Stimulated activated CD8-positive, alpha-beta memory T cell treated with anti-CD3 and anti-CD28 coated beads, Interleukin-4, amount 100 ng/mL, for 1 hour (primary cell): ENCODE measurements at places on chromosomes 2 and 18.

DNA sequence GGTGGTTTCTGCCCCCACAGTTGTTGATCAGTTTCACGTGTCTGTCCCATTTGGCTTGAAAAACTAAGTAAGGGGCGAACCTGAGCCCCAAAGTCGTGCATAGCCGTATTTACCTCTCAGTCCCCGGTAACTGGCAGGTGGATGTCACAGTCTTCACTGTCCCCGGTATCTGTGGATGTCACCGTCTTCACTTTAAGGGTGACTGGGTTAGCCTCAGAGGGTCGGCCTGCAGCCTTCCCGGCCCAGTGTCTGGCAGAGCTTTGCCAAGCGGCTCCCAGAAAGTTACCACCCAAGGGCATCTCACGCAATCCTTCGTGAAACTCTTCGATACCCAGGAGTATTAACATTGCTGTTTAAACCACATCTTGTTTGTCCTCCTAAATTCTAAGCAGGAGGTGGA lies 125.3 kb upstream of the CTDP1 start:
- DNase-seq: no peak

DNA sequence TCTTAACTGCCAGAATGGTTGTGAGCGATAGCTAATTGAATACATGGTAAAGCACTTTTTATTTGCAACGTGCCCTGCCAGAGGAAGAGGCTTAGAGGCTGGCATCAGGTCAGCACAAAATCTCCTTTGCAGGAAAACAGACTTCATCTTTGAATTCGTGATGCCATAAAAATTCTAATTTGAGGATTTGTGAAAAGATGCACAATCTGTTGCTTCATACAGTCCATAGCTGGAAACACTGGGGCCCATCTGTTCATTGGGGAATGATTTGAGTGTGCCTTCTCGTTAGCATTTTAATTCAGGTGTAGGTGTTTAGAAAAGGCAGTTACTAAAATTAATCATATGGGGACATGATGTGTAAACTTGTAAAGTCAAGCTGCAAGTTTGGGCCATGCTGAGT lies 876.0 kb downstream of the SLC4A3 start:
- DNase-seq: no peak

DNA sequence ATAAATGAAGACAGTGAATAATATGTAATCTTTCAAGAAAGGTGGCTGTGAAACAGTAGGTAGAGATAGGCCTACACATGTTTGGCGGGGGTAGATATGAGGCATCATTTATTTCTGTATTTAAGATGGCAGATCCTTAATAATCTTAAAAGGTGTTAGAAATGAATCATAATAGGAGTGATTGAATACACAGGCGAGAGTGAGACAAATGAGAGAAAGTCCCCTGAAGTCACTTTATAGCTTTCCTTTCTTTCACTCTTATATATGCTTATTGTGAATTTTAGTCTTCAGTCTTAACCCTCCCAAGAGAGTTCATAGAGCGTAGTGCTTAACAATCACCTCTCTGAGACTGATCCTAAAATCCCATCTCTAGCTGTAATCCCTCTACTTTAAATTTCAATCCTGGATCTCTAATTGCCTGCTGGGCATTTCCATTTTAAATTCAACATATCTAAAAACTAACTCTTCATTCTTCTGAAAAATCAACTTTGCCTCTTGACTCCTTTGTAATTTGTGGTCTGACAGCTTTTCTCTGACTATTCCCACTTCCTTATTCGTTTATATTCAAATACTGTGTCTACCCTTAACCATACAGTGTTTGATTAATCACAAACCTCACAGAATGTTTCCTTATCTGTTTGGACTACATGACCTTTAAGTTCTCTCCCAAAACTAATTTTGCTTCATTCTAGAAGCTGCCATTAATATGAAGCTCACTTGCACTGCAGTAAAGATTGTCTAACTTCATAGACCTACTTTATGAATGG lies 463.7 kb upstream of the FSIP2 start:
- no peak for DNase-seq

GRCh38 chr18:54673936-54674335 lies 82.9 kb downstream of the DYNAP start:
- DNase-seq: no peak

- DNase-seq: no peak
These were observed 5.1 kb upstream of the SELENOI start for GRCh38 chr2:26340831-26341230.

GRCh38 chr18:29811519-29811918 lies 1231.0 kb downstream of the DSC3 start:
- DNase-seq: no peak

DNA sequence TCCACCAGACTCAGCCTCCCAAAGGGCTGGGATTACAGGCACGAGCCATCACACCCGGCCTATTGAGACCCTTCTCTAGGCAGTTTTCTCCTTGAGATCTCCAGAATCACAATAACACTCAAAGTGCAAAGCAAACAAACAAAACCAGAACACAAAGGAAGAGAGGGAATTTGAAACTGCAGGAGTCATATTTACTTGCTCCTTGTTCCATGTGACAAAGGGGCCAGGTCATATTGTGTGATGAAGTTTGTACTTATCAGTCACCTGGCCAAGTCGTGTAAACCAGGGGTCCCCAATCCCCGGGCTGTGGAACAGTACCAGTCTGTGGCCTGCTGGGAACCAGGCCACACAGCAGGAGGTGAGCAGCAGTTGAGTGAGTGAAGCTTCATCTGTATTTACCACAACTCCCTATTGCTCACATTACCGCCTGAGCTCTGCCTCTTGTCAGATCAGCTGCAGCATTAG lies 26.5 kb downstream of the SCYGR8 start:
- DNase-seq: no peak

DNA sequence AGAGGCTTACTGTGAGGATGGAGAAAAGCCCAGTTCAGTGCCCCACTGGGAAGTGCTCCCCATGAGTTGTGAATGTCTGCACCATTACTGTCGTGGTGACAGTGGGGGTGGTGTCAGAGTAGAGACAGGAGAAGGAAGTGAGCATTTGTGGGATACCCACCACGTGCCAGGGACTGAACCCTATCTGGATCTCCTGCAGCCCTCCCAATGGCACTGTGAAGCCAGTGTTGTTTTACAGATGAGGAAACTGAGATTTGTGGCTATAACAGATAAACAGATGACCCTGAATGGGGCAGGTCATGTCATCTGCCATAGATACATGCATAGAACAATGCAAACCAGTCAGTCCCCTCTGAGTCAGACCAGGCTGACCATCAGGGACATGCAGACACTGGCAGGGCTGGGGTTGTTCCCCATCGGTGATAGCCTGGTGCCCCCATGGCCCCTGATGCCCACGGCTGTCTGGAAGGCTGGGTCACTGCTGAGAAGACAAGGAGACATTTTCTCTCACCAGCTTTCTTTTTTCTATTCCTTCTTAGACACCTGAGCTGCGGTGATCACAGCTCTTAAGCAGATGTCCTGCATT lies 60.8 kb downstream of the EMILIN2 start:
- no peak for DNase-seq

DNA sequence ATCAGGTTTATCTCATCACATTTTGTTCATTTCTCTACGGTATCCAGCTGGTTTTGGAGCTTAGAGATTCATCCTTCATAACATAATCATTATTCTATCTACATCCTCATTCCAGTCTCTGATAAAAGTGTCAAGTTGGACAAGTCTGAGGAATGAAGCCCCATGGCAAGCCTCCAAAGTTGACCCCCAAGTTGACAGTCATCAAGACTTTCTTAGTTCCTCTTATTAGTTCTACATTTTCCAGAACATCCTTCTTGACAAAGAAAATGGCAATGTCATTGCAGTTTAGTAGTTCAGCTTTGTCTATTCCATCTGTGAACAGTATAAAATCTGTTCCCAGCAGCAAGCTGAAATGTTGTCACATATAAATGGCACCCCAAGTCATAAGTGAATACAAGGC lies 4.5 kb upstream of the TMSB10 start:
- DNase-seq: no peak

DNA sequence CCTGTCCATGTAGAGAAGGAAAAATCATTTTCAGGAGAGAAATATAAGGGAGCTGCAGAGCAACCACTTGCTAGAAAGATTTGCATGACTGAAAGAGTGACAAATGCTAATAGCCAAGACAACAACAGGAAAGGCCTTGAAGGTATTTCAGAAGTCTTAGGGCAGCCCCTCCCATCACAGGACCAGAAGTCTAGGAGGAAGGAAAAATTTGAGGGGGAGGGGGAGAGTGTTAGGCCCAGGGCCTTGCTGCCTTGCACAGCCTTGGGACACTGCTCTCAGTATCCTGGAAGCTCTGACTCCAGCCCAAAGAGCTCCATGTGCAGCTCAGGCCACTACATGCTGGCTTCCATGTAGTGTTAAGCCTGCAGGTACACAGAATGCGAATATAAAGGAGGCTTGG lies 266.9 kb downstream of the GLI2 start:
- no peak for DNase-seq

DNA sequence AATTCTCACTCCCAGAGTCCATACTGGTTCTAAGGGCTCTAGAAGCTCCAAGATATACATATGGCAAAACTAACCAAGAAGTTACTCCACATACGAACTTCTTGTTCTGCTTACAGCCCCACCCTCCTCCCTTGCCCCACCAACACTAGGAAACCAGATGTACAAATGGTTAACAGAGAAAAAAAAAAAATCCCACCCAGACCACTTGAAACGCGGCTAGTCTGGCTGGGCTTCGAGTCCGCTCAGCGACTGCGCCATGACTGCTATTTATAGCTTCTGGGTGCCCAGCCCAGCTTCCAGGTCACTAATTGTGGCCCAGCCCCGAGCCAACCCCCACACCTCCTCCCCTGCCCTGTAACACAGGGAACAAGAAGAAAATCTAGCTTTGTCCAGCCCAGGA lies 47.0 kb upstream of the IHH start:
- DNase-seq: no peak

DNA sequence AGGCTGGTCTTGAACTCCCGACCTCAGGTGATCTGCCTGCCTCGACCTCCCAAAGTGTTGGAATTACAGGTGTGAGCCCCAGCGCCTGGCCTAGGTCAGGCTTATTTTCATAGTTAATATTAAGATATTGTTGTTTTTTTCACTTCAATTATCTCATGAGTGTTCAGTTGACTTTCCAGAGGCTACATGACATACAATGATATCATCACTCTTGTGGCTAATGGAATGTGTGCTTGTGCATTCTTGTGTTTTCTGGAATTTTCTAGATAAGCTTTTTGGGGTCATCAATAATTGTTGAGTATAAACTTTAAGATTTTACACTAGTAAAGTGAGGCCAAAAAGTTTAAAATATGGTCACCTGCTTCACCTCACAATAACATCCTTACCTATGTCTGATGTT lies 180.9 kb downstream of the FIGN start:
- no peak for DNase-seq

DNA sequence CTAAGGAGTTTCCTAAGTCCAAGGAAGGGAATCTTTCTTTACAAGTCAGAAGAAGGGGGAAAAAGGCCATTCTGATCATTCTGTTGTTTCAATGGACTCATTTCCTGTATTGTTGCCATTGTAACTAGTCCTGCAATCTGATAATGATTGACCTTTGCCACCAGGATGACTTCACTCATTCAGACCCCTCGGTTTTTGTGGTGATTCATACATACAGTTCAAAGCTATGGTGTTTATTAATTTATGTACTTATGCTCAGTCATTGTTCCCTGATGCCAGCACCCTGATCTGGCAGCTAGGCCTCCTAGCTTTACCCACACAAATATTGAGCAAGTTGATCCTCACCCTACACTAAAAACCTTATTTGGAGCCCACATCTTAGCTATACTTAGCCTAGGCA lies 57.6 kb upstream of the ZNF519 start:
- no peak for DNase-seq

- no peak for DNase-seq
These were observed 22.9 kb downstream of the DARS1 start for GRCh38 chr2:135962366-135963123.

DNA sequence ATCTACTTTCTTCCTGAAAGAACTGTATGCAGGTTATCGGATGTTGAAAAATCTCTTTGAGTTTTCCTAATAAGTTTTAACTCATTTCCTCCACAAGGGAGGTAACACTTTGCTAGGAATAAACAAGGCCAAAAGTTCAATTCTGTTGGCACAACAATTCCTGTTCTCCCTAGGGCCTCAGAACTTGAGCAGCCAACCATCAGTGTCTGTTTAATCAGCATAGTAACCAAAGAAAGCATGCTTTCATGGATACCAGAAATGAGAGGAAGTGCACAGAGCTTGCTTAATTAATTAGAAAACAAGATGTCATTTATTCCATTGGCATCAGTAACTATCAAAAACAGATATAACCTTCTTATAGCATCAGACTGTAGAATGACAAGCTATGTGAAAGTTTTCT lies 503.2 kb upstream of the CNTNAP5 start:
- no peak for DNase-seq

DNA sequence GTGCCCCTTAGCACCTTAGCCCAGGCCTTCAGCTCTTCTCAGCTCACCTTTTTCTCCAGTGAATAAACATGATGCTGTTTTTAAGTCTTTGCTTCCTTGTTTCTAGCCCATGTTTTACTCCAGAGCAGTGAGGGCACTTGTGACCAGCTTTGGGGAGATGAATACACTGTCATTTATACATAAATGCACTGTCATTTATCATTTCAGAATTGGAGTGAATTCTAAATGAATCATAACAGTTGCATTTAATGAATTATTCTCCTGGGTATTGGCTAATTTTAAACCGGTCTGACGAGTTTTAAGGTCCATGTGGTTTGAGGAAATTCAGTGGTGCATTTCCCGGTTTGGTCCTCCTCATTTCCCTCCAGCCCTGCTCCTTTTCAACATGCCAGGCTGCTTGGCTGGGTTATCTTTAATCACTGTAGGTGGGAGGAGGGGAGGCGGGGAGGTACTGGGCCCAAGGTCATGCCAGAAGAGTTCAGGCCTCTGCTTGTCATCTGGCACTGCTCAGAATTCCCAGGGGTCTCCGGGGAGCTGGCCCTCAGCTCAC lies 23.9 kb downstream of the PRKCE start:
- no peak for DNase-seq

GRCh38 chr2:38146907-38147307 lies 71.0 kb upstream of the CYP1B1 start:
- DNase-seq: no peak

DNA sequence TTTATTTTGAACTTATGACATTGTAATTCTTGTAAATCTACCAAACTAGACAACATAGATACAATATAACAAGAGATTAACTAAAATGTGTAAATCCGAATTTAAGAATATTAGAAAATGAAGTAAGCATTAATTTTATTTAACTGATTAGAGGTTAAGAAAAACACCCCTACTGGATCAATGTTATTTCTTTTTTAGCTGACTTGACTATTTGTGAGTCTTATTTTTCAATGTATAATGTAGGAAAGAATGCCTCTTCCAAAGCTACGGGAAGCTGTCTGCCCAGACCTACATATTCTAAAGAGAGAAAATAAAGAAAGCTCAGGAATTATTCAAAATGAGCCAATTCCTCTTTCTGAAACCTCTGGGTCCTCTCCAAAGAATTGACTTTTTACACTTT lies 490.8 kb upstream of the CDH7 start:
- DNase-seq: no peak

DNA sequence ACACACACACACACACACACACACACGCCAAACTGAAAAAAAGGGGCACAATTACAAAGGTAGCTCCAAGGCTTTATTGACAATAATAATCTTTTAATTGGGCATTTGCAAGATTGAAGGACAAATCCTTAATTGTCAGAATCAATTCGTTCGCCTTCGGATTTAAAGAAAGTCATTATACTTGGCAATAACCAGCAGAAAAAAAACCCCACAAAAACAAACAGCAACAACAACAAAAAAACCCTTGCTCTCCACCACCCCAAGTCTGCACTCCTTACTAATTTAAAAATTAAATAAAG lies 1.8 kb upstream of the HOXD8 start:
- no peak for DNase-seq
